ENCODE measurements at places on chromosomes 3 and 15.

- DNase-seq, result no peak
Observed at GRCh38 chr15:77311618-77312398, 108.1 kb downstream of the PEAK1 start.

DNA sequence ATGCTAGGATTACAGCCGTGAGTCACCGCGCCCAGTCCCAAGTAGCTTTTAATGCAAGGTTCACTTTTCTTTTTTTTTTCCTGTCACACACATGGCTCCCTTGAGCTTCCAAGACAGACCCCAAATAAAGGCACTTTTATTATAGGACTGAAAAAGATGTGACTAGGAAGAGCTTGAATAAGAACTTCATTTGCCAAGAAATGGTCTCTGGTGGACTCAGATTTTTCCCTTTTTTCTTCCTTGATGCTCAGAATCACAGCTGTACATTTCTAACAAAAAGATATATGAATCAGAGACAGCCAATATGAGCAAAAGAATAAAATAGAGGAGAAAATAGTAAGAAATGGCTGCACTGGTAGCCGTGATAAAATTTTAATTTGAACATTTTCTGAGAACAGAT, 337.2 kb downstream of the MAGI1 start:
- DNase-seq, result no peak

DNA sequence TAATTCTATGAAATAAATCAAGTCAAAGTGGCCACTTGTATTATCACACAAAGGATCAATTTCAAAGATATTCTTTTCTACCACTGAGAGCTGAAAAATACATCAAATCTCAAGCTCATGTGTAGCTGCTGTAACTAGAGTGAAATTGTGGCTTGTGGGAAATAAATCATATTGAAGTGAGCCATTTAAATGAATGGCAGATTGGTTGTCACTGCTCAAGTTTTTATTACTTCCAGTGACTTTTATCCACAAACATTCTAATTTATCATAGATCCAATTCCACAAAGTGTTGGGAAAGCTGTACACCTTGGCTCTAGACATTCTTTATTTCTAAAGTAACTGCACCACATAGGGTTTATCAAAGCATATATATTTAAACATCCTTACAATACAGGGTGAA, 285.4 kb downstream of the CNTN3 start:
- DNase-seq, result no peak

- DNase-seq, result no peak
Observed at GRCh38 chr3:14299767-14300166, 102.6 kb upstream of the SLC6A6 start.

DNA sequence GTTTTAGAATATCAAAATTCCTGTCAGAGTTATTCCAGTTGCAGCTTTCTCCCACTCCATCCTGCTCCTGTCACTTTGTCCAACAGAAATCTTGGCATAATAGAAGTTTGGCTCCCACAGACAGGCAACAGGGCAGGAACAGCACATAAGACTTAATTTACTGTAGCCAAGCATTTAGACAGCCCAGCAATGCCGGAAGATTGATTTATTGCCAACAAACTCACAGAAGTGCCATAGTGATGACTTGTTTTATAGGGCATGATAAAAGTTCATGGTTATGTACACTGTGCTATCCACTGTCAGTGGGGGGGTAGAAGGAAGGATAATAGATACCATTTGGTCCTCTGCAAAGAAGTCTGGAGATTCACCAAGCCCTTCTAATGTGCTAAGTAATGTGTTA, 98.3 kb upstream of the CBLB start:
- DNase-seq, result no peak

DNA sequence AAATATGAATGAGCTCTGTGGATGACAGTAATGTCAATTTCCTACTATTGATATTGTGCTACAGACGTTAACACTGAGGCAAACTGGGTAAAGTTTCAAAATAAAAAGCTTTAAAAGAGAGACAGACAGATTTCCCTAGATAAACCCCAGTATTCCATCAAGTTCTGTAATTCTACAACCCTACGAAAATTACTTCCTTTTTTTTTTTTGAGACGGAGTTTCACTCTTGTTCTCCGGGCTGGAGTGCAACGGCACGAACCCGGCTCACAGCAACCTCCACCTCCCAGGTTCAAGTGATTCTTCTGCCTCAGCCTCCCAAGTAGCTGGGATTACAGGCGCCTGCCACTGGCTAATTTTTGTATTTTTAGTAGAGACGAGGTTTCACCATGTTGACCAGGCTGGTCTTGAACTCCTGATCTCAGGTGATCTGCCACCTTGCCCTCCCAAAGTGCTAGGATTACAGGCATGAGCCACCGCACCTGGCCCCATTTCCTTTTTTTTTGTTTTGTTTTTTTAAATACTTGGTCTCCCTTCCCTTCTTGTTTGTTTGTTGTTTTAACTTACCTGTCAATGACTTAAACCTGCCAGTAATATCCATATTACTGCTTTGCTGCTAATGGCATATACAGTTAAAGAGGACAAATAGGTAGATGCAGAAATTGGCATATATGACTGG, 57.2 kb downstream of the CBLB start:
- no peak for DNase-seq

GRCh38 chr3:111989061-111989678, 9.6 kb upstream of the TAGLN3 start:
- DNase-seq, result no peak

- DNase-seq, result no peak
Observed at GRCh38 chr3:44957986-44958385, 18.0 kb downstream of the ZDHHC3 start.

DNA sequence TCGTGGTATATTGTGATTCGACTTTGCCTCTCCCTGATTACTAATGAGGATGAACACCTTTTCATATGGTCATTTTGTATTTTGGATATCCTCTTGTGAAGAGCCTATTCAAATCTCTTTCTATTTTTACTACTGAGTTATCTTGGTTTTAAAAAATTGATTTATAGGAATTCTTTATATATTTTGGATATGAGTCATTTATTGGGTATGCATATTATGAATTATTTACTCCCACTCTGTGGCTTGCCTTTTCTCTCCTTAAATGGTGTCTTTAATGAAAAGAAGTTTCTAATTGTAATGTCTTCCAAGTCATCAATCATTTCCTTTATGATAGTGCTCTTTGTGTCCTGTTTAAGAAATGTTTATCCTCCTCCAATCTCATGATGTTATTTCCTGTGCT, 191.5 kb upstream of the DPH6 start:
- no peak for DNase-seq

DNA sequence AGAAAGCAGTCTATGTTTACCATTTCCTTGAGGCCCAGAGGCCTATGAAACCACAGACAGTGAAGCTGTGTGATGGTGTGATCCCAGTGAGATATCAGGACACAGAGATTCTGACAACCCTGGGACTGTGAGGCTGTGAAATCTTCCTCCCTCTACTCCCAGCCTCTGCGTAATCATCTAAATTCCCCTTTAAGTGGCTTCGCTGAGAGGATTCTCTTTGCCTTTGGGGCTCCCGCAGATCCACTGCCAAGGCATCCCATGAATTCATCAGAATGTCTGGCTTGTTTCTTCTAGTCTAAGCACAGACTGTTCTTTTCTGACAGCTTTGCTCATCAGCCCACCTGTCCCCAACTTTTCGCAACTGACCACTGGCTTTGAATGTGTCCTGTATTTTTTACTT, 901.2 kb upstream of the NR2F2 start:
- no peak for DNase-seq

GRCh38 chr3:152554980-152555379, 280.0 kb upstream of the P2RY1 start:
- DNase-seq, result no peak

DNA sequence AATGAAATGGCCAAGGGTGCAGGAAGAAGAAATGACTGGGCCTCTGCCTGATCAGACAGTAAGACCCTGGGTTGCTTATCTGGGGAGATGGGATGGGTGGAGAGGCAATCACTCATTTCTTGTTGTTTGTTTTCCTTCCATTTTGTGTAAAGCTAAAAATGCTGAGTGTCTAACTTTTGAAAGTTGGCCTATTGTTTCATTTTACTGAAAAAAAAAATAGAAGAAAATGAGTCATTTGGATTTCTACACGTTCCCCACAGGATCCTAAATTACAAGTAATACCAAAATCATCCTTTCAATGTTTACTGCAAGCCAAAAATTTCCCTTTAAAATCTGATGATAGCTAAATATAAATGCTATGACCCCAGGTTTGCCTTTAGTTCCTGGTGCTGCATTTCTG, 30.6 kb downstream of the PTX3 start:
- DNase-seq, result no peak

DNA sequence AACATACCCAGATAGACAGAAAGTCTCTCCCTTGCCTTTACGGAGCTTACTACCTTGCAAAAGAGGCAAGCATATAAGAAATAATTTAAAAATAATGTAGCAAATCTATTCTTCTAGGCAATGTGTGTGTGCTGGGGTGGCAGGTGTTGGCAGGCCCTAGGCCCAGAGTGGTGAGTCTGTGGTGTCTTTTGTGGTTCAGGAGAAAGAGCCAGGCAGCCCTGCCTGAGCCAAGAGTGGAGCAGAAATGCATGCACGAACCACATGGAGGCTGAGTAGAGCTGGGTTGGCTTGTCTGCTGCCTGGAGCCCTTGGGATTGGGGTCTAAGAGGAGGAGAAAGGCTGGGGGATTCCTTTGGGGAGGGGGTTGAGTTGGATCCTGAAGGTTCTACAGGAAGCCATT, 70.2 kb upstream of the MYZAP start:
- DNase-seq, result no peak

Measured in stimulated activated CD4-positive, alpha-beta T cell treated with anti-CD3 and anti-CD28 coated beads, Interleukin-4, amount 100 ng/mL, for 1 hour (primary cell).